Spinal cord (tissue), 10 donors: ENCODE measurements at places on chromosomes 5 and 9. TPM values are rescaled to one million over a fixed set of nuclear protein-coding genes. Genes with fewer than 3 reads are reported as not detected.

Gene RAI14
- 36.0 TPM for total RNA-seq

DNA sequence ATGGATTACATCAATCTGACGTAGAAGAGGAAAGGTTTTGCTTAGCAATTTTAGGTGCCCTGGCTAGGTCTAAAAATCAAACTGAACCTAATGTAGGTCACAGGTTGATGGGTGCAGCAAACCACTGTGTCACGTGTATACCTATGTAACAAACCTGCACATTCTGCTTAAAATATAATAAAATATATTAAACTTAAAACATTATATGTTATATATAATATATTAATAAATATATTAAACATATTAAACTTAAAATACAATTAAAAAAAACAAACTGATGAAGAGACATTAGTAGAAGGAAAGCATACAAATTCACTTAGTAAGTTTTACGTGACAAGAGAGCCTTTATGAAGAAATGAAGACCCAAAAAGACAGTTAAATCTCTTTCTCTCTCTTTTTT, 51.7 kb upstream of the FBXL17 start:
- DNase-seq = no peak

DNA sequence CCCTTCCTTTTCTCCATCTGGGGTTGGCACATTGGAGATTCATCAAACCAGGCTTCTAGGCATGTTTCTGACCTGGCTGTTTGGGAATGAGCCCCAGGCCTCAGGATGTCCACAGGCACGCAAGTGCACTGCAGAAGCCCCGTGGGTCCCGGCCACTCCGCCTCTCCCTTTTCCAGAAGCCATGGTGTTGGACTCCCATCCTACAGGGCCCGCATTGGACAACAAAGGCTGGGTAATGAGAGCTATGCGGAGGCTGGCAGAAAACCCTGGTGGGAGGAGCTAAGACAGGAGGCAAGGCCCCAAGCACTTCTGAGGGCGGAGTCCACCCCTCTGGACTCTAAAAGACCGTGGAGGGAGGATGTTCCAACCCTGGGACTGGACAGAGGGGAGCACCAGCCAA, 160.6 kb downstream of the OLFM1 start:
- DNase-seq = no peak

GRCh38 chr5:66969963-66970362, 226.6 kb downstream of the CD180 start:
- no peak for DNase-seq

Gene TSSK1B
- 0.10 TPM for total RNA-seq

DNA sequence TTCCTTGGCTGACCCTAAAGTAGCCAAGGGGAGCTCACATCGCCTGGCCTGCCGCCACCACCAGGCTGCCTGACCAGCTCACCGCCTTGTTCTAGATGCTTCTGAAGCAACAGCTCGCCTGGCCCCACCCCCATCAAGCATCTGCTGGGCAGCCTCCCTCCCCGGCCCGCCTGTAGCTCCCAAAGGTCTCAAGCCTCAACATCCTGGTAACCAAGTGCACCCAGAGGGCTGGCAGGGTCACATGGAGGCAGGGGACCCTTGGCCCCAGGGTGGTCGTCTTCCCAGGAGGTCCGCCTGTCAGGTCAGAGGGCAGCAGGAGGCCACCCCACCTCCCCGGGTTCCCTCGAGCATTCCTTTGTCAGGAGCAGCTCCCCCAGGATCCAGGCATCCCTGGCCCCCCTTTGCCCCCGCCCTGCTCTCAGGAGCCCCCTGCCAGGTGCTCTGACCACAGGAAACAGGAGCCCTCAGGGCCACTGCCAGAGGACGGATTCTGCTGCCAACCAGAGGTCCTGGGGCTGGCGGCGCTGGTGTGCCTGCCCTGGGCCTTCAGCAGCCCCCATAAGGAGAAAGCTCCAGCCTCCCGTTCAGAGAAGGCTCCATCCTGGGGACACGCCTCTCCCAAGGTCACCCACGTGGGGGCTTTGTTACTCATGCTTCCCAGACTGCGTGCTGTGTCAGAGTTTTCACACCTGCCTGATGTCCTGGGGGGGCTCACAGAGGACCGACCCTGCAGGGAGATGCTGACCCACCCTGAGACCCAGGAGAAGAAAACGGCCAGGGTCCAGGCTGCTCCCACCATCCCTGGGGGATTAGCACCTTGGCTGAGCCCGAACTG, 3.5 kb upstream of the LRRC14B start:
- DNase-seq = no peak

GRCh38 chr9:16417161-16417560, 453.3 kb downstream of the BNC2 start:
- DNase-seq = peak; percentile 74

DNA sequence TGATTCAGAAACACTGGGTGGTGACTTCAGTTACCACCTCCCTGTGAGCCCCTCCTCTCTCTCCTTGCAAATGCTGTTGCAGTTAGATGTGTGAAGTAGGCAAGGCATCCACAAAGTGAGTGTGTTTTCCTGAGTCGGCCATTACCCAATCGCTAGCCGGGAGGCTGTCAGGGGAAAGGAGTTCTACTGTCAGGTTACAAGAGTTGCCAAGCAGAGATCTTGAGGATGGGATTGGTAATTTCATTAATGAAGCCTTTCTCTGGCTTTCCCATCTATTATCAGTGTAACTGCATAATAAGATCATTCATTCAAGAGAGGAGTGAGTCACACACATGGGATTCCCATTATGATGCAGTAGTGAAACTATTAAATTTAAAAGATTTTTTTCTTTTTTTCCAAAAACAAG, 106.9 kb downstream of the GLDC start:
- no peak for DNase-seq

DNA sequence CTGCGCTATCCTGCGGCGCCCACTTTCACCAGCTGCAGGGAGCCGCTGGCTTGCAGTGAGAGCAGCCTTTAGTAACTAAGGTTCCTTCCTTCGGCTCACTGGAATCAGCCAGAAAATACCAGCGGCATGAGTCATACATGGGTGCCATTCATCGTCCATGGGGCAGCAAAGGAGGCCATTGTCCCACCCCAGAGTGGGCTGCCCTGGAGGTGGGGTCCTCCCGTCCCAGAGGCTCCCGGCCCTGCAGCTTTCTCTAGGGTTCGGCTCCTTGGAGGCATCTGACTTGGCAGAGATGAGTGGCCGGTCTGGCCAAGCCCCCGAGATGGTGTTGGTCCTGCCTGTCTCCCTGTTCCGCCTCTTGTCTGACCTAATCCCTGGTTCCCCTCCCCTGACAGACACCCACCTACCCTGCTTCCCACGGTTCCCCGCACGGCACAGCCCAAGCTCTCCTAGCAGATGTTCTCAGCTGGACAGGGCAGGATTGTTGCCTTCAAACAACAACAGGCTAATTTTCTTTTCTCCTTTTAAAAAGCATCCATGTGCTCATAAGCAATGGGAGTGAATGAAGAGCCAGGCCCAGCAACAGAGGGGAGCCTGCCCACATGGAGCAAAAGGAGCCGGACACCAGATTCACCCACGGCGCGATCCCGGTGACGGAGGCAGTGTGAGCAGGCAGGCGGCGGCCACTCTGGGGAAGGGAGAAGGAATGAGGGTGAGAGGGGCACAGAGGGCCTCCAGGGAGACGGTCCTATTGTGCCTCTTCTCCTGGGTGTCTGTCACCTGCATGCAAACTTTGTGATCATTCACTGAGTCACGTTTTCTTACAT, 97.0 kb upstream of the COL5A1 start:
- DNase-seq = no peak

Gene GPX3
- total RNA-seq = 42.0 TPM

DNA sequence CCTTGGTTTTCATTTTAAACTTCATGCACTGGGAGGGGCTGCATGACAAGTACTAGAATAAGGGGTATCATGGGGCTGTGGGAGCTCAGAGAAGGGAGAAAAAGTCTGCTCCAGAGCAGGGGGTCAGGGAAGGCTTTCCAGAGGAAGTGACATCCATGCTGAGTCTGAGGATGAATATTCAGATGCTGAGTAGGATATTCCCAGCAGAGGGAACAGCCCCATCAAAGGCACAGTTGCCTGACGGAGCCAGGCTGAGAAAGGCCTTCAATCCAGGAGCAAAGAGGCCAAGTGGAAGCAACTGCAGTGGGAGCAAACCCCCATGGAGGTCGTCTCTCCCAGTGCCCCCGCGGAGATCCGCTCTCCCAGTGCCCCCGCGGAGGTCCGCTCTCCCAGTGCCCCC, 4.4 kb downstream of the PFN3 start:
- DNase-seq = no peak

DNA sequence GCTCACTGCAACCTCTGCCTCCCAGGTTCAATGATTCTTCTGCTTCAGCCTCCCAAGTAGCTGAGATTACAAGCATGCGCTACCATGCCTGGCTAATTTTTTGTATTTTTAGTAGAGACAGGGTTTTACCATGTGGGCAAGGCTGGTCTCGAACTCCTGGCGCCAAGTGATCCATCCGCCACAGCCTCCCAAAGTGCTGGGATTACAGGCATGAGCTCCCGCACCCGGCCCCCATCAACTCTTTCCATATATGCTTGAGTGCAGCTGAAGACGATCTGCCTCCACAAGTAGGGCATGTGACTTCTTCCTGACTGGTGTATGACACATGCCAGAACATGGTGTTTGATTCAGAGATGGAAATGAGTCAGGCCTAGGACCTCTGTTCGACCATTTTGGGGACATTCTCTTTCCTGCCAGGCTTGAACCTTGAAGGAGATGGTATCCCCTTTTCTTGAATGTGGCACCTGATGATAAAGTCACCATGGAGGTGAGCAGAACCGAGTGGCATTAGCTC, 7.5 kb upstream of the CNOT6 start:
- DNase-seq = no peak

DNA sequence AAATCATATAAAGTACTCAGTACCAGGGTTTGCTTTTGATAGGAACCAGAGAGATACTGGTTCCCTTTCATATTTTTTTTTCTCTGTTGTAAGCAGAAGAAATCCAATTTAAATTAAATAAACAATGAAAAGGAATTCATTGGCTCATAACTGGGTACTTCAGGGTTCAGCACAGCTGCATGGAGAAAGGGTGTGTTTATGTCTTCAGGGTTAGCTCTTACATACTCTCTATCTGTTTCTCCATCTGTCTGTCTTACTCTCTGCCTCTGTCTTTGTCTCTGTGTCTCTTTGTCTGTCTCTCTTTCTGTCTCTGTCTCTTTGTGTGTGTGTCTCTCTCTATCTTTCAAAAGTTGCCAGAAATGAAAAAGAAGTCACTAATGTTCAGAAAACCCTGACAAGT, 345.9 kb downstream of the MSX2 start:
- no peak for DNase-seq

Gene FAM81B
- total RNA-seq = 26.9 TPM

Gene CCDC183
- total RNA-seq = 0.89 TPM

DNA sequence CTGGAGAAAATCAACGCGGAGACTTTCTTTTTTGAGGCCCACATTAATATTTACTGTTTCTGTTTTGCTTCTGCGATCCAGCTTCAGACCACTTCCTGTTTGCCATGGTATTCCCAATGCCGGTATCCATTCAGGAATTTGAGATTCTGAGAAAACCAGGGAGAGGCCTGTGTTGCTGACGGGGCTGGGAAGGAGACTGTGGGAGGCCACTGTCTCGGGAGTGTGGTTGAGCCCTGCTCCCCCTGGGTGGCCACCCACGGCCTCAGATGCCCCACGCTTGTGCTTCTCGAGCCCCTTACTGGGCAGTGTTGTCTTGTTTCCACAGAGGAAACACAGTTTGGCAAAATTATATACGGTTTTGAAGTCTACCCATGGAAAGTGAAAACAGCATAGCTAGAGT, 403.6 kb upstream of the IRX2 start:
- no peak for DNase-seq

GRCh38 chr9:105191508-105192121, 52.8 kb upstream of the SLC44A1 start:
- no peak for DNase-seq

Gene ECM2
- 63.9 TPM for total RNA-seq

DNA sequence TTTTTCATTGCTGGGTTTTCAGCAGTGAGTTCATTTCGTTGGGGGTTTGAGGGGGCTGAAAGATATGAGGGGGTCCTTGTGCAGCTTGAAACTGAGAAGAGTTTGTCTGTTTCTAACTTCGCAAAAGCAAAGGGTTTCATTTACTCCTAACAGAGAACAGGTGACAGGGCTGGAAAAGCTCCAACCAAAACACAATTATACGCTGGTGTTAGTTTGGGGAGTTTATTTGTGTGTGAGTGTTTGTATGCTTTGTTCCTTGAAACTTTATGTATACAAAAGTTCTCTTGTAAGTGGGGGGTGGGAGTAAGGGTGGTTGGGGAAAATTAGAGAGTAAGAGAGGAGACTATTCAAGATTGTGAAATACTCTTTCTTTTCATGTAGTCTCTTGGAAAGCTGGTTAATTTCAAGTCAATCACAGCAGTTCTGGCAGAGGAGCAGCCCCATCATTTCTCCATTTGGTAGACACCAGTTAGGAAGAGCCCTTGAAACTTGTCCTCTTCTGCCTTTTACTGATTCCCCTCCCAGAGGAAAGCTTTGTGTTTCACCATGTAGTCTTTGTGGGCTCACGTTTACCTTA, 881 bp downstream of the TNFAIP8 start:
- DNase-seq = peak; percentile 65

Gene CCDC112
- total RNA-seq = 19.3 TPM

DNA sequence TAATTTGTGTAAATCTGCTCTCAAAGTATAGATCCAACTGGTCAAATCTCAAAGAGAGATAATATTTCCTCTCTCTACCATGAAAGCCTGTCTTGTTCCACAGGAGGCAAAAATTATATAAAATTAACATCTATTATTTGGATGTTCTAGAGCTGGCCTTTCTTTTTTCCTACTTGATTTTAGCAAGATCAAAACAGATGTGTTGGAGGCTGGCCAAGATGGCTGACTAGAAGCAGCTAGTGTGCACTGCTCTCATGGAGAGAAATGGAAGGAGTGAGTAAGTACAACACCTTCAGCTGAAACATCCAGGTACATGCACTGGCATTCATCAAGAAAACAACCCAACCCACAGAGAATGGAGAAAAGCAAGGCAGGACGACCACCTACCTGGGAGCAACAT, 298.6 kb upstream of the SLC24A2 start:
- no peak for DNase-seq

Gene SPATA31D4
- not detected for total RNA-seq

DNA sequence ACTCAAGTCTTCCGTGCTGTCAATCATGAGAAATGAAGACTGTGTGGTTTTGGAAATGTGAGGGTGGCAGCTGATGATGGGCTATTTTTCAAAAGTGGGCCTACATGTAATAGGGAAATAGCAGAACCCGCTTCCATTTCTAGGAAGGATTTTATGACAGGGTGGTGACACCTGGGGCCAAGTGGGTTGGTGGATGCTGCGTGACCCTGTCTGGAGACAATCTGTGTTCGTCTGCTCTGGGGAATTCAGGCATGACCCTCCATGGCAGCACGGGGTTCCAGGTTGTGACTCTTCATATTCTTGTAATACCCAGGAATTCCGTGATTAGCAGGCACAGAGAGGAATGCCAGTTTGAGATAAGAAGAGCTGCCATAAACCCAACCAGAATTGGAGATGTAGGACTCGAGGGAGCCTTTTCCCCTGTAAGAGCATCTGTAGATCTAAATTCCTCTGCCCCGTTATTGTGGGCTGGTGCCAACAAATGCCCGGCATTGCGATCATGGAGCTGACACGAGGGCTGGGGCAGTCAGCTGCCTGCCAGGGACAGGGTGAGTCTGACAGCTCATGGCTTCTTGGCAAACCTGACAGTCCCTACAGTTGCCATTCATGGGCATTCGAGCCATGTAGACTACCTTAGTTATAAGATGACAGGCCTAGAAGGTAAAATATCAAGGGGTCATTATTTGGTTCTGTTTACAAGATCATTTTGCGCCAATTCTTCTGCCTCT, 279.7 kb downstream of the GADD45G start:
- peak; percentile 39 for DNase-seq

- DNase-seq = no peak
Observed at GRCh38 chr9:134282138-134282650, 44.1 kb upstream of the RXRA start.

Gene SCAMP1
- 81.2 TPM for total RNA-seq

Gene RFX3
- 44.0 TPM for total RNA-seq
